Kidney epithelial cell (primary cell): ENCODE measurements at places on chromosomes 12 and 14.

DNA sequence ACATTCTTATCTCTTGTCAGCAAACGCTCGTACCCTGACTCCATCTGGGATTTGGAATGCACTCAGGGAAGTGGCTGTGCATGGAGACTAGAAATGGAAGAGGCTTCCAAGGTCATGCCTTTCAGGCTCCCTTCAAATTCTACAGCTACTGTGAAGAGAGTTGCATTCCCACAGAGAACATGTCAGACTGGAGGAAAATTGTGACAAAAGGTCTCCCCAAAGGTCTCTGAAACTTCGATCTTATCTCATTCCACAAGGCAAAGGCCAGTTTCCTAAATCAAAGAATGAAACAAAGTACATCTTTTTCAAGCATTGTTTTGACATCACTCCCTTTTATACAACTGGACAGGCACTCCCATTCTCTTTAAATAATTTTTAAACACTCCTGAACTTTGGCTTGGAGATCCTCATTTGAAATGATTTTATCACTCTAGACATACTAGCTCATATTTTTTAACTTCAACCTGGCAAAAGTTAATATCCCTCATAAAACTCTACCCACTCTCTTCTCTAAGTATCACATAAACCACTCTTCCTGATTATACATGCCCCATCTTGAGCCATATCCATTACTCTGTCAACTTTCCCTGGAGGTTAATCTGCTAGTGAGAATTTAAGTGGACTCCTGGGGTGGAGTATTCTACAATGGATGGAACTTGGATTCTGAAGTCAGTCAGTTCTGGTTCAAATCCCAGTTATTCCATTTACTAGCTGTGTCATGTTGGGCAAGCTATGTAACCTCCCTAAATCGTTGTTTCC lies 218.1 kb upstream of the HMGA2 start:
- no peak for DNase-seq

GRCh38 chr14:44613061-44613712 lies 106.1 kb upstream of the FSCB start:
- DNase-seq = no peak

DNA sequence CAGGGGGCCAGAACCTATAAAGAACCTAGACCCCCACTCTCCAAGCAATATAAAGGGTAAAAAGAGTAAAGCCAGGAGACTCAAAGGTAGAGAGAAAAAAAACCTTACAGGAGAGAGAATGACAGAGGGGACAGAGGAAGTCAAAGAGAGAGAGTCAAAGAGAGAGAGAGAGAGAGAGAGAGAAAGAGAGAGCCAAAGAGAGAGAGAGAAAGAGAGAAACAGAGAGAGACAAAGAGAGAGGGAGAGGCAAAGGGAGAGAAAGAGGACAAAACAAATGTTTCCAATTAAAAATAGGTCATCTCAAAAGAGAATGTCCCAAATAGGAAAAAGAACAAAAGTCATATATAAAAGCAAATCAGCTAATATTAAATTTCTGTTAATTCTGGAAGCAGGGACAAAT lies 251.5 kb downstream of the DPY19L2 start:
- DNase-seq = no peak

DNA sequence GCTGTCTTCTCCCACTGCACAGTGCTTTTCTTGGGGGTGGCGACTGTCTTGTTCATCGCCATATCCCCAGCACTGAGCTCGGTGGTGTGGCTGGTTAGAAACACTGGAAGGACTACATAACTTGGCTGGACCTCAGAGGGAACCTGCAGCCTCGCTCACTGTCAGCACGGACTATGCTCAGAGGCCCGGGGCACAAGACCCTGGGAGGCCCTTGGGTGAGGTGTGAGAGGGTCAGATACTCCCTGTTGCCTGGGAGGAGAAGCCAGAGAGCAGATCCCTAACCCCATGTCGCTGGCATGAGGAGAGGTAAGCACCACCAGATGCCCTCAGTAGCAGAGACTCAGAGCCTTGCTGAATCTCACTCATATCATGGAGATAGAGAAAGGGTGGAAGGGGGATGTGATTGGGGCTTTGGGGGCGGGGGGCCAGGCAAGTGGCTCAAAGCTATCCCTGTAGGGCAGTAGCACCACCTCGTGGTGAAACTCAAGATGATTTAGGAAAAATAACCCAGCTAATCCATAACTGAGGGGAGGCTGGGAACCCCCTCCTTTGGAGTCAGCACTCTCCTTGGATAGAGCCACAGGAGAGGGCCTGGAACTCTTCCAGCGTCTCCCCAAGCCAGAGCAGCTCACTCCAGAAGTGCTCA lies 18.7 kb upstream of the HDAC7 start:
- DNase-seq = no peak

- no peak for DNase-seq
These were observed 379.8 kb upstream of the PRICKLE1 start for GRCh38 chr12:42969355-42969754.

DNA sequence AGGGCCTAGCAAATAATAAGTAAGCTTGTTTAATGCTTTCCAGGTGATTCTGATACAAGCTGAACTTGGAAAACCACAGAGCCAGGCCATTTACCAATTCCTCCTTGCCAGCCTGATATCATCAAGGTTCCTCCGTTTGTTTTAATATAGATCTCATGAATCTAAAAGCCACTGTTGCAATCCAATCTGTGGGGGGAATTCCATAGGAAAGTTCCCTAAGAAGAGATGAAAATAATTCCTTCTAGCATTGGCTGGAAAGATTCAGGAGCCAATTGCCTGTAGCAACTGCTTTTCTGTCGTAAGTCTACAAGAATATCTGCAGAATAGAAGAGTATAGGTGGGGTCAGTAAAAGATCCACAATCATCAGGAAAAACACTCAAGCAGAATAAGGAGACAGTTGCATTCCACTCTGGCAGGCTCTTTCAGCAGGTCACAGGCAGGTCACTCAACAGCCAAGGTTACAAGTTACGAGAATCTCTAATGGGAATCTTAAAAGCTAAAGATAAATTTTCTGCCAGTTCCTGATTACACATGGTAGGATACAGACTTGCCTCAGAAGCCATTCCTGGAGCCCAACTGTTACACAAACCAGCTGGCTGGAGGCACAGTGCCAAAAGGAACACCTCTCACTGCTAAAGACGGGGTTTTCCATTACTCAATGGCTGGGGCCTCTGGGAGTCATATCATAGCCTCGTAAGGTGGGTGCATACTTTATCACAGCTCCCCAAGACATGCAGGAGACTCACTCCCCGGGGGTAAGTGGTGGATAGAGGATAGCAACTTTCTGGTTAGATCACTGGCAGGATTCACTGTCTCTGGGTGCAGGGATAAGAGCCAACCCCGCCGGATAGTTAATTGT lies 43.6 kb downstream of the FGD6 start:
- peak; percentile 72 for DNase-seq

- no peak for DNase-seq
These were observed 42.0 kb upstream of the GPR68 start for GRCh38 chr14:91286530-91286937.

DNA sequence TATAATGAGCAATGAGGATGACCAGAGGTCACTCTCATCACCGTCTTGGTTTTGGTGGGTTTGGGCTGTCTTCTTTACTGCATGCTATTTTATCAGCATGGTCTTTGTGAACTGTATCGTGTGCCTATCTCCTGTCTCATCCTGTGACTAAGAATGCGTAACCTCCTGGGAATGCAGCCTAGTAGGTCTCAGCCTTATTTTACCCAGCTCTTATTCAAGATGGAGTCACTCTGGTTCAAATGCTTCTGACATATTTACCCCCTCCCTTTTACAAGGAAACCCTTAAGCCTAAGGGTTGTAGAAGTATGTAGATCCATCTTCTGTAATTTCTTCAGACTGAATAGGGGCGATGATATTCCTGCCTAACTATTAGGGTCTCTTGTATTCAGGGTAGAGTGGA lies 8.4 kb downstream of the IFI27L1 start:
- DNase-seq = no peak
